Stimulated activated CD8-positive, alpha-beta memory T cell treated with anti-CD3 and anti-CD28 coated beads, Interleukin-7, amount 100 ng/mL, for 1 hour (primary cell): ENCODE measurements at places on chromosomes 1 and 21.

DNA sequence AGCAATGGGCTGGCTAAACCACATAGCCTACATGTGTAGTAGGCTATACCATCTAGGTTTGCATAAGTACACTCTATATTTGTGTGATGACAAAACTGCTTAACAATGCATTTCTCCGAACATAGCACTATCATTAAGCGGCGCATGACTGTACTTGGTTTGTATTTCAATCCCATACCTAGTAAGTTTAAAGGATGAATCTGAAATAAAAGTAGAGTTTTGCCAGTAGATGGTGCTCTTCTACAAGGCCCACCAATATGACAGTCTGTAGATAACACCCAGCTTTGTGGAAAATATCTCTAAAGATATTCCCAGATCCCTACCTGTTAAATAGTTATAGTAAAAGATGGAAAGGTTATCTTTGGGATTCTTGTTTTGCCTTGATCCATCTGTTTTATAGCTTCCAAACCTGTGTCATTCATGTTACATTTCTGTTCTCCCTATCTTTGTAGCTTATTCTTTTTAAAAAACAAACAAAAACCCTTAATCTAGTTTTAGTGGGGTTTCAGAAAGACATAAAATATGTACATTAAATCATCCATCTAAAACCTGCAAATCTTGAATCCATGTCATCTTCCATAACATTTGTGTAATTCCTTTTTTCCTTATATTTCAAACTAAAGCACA, 33.9 kb upstream of the ASPM start:
- no peak for DNase-seq

GRCh38 chr1:64231153-64231552, 27.7 kb downstream of the UBE2U start:
- DNase-seq: no peak

DNA sequence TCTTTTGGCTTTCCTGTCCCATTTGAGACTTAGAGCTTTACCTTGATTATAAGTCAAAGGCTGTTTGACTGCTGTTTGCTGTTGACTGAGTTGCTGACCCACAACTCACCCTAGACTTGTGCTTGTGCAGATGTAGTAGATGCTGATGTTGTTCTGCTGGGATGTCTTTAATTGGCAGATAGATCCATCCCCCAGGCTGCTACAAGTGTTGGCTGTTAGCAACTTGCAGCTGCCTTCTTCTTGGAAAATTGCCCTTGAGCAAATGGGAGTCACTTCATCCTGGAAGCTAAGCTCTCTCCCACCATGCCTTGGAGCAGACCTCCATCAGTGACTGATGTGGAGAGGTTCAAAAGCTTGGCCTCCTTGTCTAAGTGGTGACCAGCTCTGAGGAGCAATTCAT, 139.3 kb upstream of the KIAA0040 start:
- DNase-seq: no peak

GRCh38 chr1:18444563-18444962, 36.2 kb upstream of the KLHDC7A start:
- no peak for DNase-seq

GRCh38 chr1:235022981-235023710, 105.5 kb downstream of the TOMM20 start:
- no peak for DNase-seq

DNA sequence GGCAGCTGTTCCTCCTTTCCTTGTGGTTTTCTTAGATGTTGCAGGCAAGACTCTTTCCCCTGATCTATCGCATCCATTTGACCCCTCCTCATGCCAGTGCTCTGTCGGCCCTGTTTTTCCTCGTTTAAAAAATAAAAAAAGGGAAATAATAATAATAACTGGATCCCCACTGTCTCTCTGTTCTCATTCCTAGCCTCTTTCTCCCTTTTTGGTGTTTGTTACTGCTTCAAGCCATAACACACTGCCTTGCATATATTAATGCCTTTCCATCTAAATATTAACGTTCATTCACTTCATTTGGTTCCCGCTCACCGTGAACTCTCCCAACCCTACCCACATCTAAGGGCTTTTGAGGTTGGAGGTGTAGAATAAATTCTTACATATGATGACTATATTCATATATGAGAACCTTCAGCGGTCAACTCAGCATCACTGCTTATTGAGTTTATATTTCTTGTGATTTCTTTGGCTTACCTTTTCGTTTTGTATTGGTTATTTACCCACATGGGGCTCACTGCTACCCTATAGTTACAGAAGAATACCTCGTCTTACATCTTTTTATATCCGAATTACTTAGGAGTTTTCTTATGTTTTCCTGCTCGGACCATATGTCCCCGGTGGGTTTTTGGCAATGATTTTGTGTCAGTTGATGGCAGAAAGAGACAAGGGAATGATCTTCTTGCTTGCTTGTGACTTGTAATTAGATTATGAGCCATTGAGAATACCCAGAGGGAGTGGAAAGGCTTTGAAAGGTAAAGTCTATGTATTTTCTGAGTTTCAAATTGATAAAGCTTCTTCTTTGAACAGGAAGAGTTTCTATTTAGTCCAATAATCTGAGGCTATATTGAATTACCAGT, 805 bp downstream of the ATG4C start:
- no peak for DNase-seq

- DNase-seq: no peak
Measured at GRCh38 chr1:39574646-39575045, 1.9 kb downstream of the PABPC4 start.

DNA sequence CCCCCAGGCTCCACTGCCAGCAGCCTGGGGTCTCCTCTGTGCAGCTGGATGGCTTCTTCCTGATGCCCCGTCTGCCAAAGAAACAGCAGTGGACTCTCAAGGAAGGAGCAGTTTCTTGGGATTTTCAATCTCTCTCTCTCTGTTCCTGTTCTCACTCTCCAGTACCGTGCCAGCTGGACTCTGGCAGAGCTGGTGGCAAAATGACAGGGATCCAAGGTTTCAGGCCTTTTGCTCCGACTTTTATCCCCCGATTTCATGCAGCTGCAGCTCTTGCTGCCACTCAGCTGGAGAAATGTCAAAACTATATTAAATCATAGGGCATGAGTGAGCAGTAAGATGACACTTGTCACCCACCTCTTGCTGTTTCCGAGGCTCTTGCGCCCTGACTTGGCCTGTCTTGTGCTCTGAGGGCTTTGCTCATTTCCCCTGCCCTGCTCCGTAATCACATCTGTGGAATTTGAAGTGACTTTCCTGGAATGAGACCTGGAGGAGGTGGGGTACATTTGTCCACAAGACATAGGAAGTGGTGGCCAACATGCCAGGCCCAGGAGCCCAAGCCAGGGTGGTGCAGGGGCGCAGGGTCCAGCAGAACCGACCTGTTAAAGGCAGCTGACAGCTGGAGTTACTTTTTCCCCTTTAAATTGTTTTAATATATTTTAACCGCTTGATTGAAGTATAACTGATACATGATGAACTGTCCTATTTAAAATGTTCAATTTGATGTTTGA, 576.2 kb downstream of the PTPRU start:
- no peak for DNase-seq

DNA sequence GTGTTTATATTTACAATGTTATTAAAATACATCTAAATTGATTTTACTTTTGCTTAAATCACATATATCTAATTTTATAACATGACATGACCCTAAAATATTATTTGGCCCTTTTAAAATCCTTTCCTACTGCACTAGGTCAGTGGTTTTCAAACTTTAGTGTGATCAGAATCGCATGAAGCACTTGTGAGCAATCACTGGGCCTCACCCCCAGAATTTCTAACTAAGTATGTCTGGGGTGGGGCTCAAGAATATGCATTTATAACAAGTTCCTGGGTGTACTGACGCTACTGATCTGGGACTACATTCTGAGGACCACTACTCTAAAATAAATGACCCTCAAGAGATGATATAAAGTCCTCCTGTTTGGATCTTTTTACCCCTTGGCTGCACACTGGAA, 8.8 kb downstream of the COL24A1 start:
- DNase-seq: no peak

- no peak for DNase-seq
Measured at GRCh38 chr1:107432108-107432507, 291.3 kb downstream of the NTNG1 start.

DNA sequence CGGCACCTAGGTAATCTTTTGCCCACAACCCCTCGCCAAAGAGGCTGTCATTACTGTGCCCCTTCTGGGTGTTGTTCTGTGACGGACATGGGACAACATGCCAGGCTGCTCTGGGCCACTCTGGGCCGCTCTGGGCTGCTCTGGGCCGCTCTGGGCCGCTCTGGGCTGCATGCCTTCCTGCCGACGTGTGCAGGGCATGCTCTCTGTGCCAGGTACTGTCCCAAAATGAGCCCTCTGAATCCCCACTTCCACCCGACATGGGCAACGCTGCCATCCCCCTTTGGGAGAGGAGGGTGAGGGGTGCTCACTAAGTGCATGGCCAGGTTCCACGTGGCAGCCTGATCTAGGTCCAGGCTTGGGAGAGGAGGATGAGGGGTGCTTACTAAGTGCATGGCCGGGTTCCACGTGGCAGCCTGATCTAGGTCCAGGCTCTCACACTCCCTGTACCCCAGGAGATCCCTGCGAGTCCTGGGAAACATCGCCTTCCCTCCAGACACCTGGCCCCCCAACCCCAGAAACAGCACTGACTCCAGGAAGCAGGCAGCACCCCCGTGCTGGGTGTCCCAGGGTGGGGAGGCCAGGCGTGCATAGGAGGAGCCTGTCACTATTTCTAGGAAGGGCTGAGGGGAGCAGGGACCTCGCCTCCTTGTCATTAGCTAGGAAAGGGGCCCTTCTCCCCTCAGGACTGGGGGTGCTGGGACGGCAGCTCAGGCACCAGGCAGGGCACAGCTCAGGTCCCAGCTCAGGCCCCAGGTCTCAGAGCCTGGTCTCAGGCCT, 16.5 kb downstream of the TTC34 start:
- no peak for DNase-seq

DNA sequence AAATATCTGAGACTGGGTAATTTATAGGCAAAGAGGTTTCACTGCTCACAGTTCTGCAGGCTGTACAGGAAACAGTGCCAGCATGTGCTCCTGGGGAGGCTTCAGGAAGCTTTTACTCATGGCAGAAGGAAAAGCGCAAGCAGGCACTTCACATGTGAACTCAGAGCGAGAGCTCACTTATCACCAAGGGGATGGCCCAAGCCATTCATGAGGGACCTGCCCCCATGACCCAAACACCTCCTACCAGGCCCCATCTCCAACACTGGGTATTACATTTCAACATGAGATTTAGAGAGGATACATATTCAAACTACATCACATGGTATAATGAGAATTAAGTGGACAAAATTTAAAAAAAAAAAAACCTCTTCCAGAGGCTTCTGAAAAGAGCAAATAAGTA, 13.7 kb downstream of the WASF2 start:
- no peak for DNase-seq

DNA sequence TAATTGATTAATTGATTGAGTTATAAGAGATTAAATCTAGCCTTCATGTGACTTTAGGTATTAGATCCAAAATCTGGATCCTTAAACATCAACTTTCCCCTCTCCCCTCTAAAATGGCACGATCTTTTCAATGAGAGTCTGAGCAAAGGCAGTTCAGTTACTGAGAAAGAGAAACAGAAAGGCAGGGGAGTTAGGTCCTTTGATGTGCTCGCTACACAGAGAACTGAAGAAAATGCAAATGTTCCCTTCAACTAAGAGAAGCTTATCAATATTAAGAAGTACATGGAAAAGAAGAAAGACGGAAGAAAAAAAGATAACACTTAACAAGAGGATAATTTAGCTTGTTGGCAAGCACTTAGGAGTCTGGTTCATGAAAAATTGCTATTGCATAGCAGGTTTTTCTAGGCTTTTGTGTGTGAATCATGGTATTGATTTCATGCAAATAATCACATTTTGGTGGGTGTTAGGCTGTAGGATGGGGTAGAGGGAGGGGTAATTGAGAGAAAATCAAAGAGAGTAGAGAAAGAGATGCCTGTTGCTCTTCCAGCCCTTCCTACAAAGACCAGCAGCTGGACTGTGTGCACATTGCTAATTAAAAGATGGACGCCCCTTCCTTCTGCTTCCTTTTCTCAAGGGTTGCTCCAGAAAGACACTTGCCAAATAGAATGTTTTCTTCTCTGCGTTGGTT, 307.6 kb upstream of the PLXNA2 start:
- no peak for DNase-seq

GRCh38 chr1:229407206-229408026, 26.5 kb downstream of the ACTA1 start:
- no peak for DNase-seq

GRCh38 chr1:12170263-12170671, 3.5 kb downstream of the TNFRSF1B start:
- DNase-seq: no peak

- no peak for DNase-seq
Measured at GRCh38 chr1:6123816-6124215, 56.3 kb downstream of the CHD5 start.

DNA sequence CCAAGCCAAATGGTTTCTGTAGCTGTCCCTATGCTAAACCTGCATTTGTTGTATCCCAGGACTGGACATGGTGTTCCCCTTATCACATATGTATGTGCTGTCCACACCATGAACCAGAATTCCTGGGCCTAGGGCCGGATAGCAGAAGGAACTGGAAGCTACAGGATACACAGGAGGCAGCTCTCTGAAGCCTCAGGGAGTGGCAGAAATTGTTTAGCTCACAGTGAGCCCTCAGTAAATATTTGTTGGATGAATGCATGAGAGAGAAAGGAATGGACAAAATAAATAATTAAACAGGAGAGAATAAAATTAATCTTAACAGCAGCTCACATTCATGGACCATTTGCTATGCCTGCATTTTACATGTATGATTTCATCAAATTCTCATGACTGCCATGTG, 2.1 kb downstream of the NIPAL3 start:
- no peak for DNase-seq

DNA sequence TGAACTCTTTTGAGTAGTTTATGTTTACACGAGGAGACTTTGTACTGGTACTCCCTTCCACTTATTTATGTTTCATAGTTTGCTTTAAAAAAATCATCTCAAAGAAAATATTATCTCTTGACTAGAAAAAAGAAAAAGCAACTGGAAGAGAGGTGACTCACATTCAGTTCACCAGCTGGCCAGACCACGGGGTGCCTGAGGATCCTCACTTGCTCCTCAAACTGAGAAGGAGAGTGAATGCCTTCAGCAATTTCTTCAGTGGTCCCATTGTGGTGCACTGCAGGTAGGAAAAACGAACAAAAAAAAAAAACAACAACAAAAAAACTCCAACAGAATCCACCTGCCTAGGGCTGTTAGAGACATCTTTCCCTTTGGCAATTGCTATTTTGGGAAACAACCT, 102.9 kb downstream of the PTPRC start:
- no peak for DNase-seq

DNA sequence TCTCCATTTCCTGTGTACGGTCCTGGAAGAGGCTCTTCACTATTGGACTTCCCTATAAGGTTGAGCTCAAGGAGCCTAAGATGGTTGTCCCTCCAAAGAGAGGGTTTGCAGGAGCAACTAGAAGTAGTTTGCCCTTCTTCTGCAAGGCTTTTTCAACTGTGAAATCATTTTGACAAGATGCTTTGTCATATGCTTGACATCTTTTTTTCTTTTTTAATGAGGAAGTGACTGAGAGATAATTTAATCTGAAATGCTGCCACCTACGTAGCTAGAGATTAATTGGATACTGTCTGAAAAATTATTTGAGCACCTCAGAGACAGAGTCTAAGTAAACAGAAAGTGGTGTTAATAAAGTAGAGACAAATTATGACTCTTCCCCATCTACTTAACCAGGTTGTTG, 97.0 kb downstream of the CHRM3 start:
- no peak for DNase-seq
